ENCODE measurements at places on chromosomes 1 and 21. TPM values are rescaled to one million over a fixed set of nuclear protein-coding genes. Genes with fewer than 3 reads are reported as not detected.

Gene TNFRSF4
- total RNA-seq, result 0.79 TPM

GRCh38 chr1:63316984-63317816 is 5.2 kb upstream of the FOXD3 start:
- peak; percentile 11 for DNase-seq

DNA sequence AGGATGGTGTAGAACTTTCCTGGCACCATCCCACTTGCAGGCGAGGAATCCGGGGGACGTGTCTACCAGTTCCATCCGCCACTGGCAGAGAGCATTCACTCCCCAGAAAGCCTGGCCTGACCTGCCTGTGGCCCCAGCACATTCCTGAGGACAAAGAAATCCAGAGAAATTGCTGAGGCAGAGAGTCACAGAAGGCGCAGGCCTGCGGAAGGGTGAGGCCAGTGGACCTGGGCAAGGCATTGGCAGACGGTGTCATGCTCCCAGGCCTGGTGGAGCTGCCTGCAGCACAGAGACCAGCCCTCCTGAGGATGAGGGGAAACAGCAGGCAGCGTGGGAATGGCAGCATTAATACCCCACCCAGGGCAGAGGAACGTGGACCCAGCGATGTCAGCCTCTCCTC is 81.2 kb upstream of the F3 start:
- no peak for DNase-seq

Gene OLFML2B
- total RNA-seq, result 0.28 TPM

Gene TRNP1
- total RNA-seq, result 10.9 TPM

GRCh38 chr1:219812086-219812485 is 116.3 kb downstream of the SLC30A10 start:
- no peak for DNase-seq

- no peak for DNase-seq
These were observed 2.7 kb downstream of the SLX9 start for GRCh38 chr21:44942566-44942965.

Gene WNT3A
- not detected for total RNA-seq

- DNase-seq, result no peak
These were observed 54.7 kb downstream of the SLC66A1 start for GRCh38 chr1:19366599-19367536.

DNA sequence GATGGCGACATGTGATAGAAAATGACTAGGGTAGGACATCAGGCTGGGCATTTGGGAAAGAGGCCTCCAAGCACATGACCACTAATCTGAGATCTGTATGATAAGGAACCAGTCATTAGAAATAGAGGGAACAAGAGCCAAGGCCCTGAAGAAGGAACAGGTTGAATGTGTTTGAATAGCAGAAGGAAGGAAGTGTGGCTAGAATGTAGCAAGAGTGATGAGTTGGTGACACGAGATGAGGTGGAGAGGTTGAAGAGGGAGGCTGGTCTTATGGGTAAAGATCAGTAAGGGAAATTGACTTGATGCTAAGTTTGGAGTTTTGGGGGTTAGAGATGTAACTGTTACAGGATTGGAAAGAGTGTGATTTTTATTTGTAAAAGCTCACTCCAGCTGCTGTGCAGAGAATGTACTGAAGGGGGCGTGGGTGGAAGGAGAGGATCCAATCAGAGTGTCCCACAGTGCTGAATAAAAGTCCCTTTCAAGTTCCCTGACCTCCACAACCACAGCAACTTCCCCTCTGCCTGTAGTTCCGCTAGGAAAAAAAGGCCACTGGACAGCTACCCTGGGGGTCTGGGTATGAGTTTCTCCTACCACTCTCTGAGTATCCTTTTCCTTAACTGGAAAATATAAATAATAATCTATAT is 295.0 kb downstream of the OMA1 start:
- no peak for DNase-seq

Gene FMO4
- total RNA-seq, result 0.86 TPM

Gene PTAFR
- 0.20 TPM for total RNA-seq

DNA sequence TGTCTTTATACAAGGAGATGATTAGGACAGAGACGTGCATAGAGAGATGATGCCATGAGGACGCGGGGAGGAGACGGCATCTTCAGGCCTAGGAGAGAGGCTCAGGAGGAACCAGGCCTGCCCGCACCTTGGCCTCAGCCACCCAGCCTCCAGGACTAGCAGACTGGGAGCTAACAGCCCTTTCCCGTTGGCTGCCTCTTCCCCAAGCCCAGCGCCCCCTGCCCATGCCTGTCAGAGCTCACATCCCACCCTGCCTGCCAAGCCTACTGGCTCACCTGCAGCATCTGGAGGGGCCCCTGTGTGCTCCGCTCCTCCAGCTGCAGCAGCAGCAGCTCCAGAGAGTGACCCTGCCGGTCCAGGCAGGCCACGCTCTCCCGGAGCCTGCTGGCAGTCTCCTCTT is 4.0 kb upstream of the TRIM11 start:
- DNase-seq, result no peak

Gene C1orf53
- 4.0 TPM for total RNA-seq

GRCh38 chr1:25503551-25504426 is 39.6 kb upstream of the LDLRAP1 start:
- no peak for DNase-seq

Gene GUCA2A
- not detected for total RNA-seq

GRCh38 chr21:32137266-32137665 is 141.6 kb downstream of the MIS18A start:
- no peak for DNase-seq

DNA sequence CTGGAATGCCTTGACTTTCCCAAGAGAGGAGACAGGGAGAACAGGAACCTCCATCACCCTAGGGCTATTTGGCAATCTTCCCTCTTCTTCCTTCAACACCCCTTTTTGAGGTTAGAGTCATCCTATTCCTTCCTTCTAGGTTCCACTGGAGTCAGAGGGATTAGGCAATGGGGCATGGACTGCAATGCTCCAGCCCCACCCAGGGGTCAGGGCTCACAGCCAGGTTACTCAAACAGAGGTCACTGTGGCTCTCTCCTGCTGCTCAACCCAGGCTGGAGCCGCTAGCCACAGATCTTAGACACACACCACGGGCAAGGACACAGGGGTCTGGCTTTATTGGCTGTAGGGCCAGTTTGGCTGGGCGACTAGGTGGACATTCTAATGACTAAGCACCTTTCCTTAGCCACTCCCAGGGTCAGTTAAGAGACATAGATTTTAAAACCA is 145.5 kb upstream of the NRIP1 start:
- DNase-seq, result no peak

DNA sequence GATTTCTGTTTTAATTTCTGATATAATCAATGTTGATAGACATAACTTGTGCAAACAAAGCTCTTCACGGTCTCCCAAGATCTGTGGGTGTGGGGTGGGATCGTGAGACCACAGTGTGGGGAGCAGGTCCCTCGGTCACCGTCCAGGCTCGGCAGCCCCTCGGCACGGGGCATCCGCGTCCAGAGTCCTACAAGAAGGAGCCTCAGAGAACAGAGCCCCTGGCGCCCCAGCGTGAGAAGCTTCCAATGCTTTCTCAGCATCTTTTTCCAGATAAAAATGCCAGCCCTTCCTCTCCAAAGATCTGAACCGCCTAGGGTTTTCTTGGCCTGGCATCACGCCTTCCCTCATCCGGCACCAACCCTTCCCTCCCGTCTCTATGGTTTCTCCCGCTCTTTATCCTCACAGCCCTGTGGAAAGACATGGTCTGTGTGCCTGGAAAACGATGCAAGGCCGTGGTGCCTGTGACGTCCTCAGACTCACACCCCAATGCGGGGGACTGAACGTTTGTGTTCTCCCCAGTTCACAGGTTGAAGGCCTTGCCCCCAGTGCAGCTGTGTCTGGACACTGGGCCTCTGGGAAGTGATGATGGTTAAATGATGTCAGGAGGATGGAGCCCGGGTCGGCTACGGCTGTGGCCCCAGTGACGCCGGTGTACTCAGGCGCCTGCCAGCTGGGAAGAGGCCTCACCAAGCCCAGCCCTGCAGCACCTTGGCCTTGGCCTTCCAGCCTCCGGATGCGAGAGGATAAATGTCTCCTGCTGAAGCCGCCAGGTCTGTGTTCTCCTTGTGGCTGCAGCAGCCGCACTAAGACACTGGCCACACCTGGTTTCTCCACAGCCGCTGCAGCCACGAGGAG is 45.9 kb upstream of the COL6A2 start:
- DNase-seq, result no peak

- DNase-seq, result no peak
These were observed 88.9 kb upstream of the WLS start for GRCh38 chr1:68321084-68321685.

GRCh38 chr1:36238433-36238832 is 14.2 kb downstream of the THRAP3 start:
- DNase-seq, result no peak

DNA sequence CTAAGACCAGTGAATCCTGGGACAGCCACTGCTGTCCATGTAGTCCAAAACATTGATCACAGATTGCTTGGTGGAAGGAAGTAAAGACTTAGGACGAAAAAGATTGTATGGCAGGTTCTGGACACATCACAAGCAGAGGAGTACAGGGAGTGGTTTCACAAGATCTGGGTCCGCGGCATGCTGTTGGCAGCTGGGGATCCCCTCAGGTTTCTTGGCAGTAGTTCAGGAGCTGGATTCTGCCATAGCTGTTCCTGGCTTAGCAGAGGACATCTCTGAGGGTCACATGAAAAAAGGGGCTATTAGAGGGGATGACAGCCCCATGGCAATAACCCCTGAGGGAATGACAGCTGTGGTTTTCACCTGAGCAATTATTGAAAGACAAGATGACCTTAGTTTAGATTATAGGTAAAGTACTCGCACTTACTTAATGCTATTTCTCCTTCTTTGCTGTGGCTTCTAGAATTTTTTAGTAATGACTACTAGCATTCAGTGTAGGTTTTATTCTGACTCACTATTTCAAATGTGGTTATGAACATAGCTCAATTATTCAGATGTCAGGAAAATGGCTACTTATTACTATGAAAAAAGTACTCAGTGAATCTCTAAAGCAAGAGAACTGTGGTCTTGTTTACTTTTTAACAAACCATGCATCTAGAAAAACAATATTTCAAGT is 8.2 kb downstream of the KRTAP27-1 start:
- DNase-seq, result no peak
